ENCODE measurements at places on chromosomes 16 and 17. TPM values are rescaled to one million over a fixed set of nuclear protein-coding genes. Genes with fewer than 3 reads are reported as not detected.

USP6 gene
- total RNA-seq: not detected

GPRC5B gene
- 8.6 TPM for total RNA-seq

NPIPB9 gene
- total RNA-seq: 0.96 TPM

CDRT15L2 gene
- not detected for total RNA-seq

PRM1 gene
- not detected for total RNA-seq

MRC2 gene
- total RNA-seq: 230 TPM

KRTAP17-1 gene
- not detected for total RNA-seq

RNF222 gene
- not detected for total RNA-seq

AATK gene
- 0.56 TPM for total RNA-seq

PSMB10 gene
- 55.8 TPM for total RNA-seq

KRTAP9-7 gene
- total RNA-seq: not detected

CDIP1 gene
- total RNA-seq: 8.6 TPM

MYH3 gene
- total RNA-seq: 0.38 TPM

ABCA10 gene
- 3.9 TPM for total RNA-seq

PLXDC1 gene
- total RNA-seq: 1.1 TPM

FBXL16 gene
- under 0.01 TPM for total RNA-seq

METTL22 gene
- total RNA-seq: 26.5 TPM

PRSS53 gene
- total RNA-seq: 1.9 TPM

C1QTNF8 gene
- not detected for total RNA-seq

SLC7A6 gene
- total RNA-seq: 20.5 TPM

SPNS3 gene
- not detected for total RNA-seq

TBC1D3C gene
- total RNA-seq: not detected

PRKCB gene
- not detected for total RNA-seq

PDPR gene
- 11.6 TPM for total RNA-seq

PLA2G10 gene
- not detected for total RNA-seq

METRNL gene
- 65.4 TPM for total RNA-seq

CCL16 gene
- total RNA-seq: not detected

CES1 gene
- under 0.01 TPM for total RNA-seq

ABAT gene
- total RNA-seq: 1.9 TPM

P2RX5 gene
- 2.7 TPM for total RNA-seq

LASP1 gene
- total RNA-seq: 228 TPM

CCL4 gene
- total RNA-seq: not detected

Data from regular cardiac myocyte (primary cell).